ENCODE measurements at places on chromosomes 11 and 22. TPM values are rescaled to one million over a fixed set of nuclear protein-coding genes. Genes with fewer than 3 reads are reported as not detected.

The TRIM51 gene
- not detected for total RNA-seq

The KIAA1671 gene
- total RNA-seq, result 9.7 TPM

The IL17REL gene
- not detected for total RNA-seq

The PPFIBP2 gene
- total RNA-seq, result 19.1 TPM

The PC gene
- total RNA-seq, result 34.4 TPM

The ACR gene
- not detected for total RNA-seq

The CARNS1 gene
- 0.16 TPM for total RNA-seq

The MMP20 gene
- not detected for total RNA-seq

The MS4A3 gene
- not detected for total RNA-seq

All from A549 treated with RU486 at 1 μM for 4 hours (cell line).